Uterine smooth muscle cell (primary cell): ENCODE measurements at places on chromosomes 5 and 9. TPM values are rescaled to one million over a fixed set of nuclear protein-coding genes. Genes with fewer than 3 reads are reported as not detected.

Gene SPOCK1
- 42.7 and 167 TPM in 2 replicates for total RNA-seq

Gene MTMR12
- 25.0 and 26.0 TPM in 2 replicates for total RNA-seq

Gene LHX3
- total RNA-seq, result under 0.01 TPM in 1 of 2 replicates, not detected in the other

Gene FSD1L
- 9.9 and 12.6 TPM in 2 replicates for total RNA-seq

Gene PCSK5
- total RNA-seq, result 6.4 and 7.0 TPM in 2 replicates

Gene FOXD4
- total RNA-seq, result 0.62 TPM in 1 of 2 replicates, not detected in the other

Gene SHOC1
- under 0.01 TPM in 1 of 2 replicates, not detected in the other for total RNA-seq

Gene LRRTM2
- 0.12 and 0.22 TPM in 2 replicates for total RNA-seq

Gene IFNA21
- not detected in 2 replicates for total RNA-seq

Gene SPATA31D4
- total RNA-seq, result under 0.01 TPM in 1 of 2 replicates, not detected in the other

Gene IFNA2
- total RNA-seq, result not detected in 2 replicates

Gene TSLP
- total RNA-seq, result 2.5 and 3.1 TPM in 2 replicates

Gene CRB2
- total RNA-seq, result not detected in 2 replicates

Gene C9orf50
- 0.12 TPM in 1 of 2 replicates, not detected in the other for total RNA-seq

Gene RPL12
- total RNA-seq, result 996 and 1,569 TPM in 2 replicates

Gene ACTBL2
- 0.11 and 0.12 TPM in 2 replicates for total RNA-seq

Gene NFIB
- total RNA-seq, result 6.3 and 7.5 TPM in 2 replicates

Gene BRD8
- total RNA-seq, result 35.9 and 60.5 TPM in 2 replicates

Gene GHR
- total RNA-seq, result 1.9 and 2.5 TPM in 2 replicates
